Stimulated activated naive B cell treated with anti-CD40 and anti-IgM and Interleukin-4, amounts not matched to agents 10 μg/mL and 1 μg/mL and 100 μg/mL, for 72 hours (primary cell): ENCODE measurements at places on chromosomes 4 and X.

DNA sequence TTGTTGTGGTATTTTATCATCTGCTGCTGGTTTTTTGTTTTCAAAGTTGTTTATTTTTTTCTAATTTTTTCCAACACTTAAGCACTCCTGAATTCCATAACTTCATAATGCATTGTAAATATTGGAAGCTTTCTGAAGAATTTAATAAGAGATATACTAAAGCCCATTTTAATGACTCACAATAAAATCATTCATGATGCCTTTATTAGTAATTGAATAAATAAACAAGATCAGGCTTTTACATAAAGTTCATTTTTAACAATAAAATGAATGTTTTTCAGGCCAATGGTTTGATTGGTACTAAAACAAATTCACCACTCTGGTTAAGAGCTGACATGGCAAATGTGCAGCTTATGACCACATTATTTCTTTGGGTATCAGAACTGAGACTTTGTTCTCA is 408.2 kb upstream of the SMIM31 start:
- no peak for DNase-seq

- peak; percentile 35 for DNase-seq
Observed at GRCh38 chrX:107654872-107655761, 26.8 kb downstream of the PRPS1 start.

DNA sequence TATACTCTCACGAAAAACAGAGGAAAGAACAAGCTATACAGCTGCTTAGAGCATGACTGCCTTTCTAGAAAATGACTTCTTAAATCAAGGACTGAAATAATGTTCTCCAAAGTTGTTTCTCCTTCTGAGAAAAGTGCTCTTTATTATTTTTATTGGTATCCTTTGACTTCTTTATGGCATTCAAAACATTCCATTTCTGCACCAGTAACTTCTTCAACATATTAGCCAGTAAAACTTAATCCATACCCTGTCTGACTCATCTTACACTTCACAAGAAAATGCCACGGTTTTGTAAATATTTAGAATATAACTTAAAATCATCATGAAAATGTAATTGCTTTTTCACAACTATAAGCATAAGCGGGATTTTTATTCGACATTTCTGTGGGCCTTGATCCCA is 180.4 kb downstream of the NR3C2 start:
- no peak for DNase-seq

- no peak for DNase-seq
Observed at GRCh38 chrX:15915959-15916703, 61.5 kb upstream of the AP1S2 start.

DNA sequence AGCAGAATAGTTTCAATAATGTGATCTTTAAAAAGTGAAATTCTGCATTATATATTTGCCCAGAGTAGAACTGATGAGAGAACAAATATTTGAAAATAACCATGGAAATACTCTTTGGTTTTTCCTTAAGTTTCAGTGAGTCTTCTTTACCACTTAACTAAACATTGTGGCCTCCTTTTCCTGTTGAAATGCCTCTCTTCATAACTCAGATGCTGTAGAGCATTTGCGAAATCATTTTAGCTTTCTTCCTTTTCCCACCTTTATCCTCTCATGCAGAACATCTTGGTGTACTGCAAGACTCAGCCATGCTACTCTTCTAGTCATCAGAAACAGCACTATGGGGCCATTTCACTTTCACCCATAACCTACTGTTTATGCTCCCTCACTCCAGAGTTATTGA is 48.2 kb downstream of the CASK start:
- no peak for DNase-seq

DNA sequence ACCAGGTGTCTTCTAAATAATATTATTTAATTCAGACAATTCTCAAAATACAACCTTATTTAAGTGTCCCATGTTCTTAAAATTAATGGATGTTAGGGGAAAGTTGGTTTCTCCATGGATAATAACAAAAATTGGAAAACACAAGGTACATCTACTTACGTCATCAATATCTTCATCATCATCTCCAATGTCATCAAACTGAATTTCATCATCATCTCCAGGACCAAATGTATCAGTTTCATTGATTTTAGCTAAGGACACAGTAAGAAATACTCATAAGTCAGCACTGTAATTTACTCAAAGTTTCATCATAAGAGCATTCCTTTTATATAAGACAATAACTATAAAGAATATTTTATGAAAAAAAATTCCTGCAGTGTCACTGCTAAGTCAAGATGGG is 11.3 kb downstream of the EIF1AX start:
- no peak for DNase-seq

DNA sequence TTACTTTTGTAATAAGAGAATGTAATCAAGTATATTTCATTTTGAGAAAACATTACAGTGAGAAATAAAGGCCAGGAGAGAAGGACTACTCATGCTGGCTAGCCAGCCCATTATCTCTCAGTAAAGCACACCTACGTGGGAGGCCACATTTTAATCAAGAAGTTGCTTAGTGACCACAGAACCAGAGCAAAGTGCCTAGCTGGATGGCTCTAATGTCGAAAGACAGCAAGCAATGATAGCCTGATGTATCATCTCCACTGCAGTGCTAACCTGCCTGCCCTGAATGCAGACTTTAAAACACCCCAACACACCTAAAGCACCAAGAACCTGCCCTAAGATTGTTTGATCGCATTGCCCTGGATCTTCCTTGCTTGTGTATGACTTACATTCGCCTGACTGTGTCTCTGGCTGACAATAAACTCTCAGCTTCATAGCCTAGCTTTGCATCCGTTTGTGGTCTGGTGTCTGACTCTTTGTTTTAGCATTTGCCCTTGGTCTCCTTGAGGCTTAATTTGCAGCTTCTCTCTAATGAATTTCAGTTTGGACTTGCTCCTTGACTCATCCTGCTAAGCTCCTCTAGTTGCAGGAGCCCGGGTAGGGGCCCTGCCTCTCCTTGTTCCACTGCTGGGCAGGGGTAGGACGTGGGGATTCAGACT is 31.4 kb upstream of the SOWAHD start:
- DNase-seq = no peak

- DNase-seq = no peak
Observed at GRCh38 chrX:118126286-118126685, 9.7 kb upstream of the KLHL13 start.
